NAMALWA (cell line): ENCODE measurements at places on chromosomes 6 and 20.

- DNase-seq = no peak
These were observed 45.3 kb upstream of the DSN1 start for GRCh38 chr20:36818861-36819260.

DNA sequence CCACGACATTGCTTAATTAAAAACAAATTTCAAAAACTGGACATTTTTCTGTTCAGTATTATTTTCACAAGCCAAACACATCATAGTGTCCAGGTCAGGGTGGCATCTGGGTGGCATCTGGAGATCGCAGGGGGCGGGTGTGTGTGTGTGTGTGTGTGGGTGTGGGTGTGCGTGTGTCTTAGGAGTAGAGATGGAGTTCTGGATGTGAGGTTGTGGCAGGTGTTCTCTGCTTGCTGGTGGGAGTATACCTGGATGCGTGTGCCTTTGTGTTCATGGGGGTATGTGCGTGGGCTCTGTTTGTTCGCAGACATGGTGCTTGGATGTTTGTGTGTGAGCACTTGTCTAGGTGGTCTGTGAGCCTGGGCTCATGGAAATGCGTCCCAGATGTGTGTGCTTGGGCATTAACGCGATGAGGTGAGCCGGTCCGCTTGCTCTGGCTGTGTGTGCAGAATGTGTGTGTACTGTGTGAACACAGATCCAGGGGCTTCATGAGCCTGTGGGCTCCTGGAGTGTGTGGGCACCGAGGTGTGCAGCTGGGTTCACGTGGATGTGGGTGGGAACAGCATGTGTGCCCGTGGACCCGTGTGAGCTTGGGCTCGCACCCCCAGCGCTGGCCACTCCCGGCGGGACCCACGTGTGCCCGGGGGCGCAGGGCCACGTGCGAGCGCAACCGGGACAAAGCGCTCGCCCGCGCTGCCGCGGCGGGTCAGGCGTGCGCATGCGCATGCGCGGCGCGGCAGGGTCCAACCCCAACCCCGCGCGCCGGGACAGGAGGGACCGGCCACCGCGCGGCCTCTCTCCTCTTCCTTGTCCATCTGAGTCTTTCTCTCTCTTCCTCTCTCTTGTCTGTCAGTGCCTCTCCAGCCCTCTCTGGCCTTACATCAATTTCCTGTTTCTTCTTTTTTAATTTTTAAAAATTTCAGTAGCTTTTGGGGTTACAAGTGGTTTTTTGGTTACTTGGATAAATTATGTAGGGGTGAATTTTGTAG, 60.4 kb downstream of the SRC start:
- DNase-seq = peak; percentile 57

DNA sequence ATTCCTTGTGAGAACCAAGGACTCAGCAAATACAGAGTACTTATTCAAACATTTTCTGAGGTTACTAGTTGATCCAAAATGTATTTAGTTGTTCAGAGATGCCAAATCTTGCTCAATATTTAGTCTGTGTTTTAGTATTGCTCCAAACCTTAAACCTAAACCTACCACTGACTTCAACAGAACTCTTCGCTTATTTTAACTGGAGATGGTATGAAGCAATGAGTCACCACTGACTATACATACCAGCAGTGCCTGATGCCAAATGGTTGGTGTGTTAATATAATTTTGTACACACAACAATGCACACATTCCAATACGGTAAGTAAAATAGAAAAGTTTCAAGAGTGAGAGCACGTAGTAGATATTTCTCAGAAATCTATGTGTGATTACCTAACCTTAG, 1.9 kb upstream of the SPTLC3 start:
- DNase-seq = no peak

GRCh38 chr6:149439626-149440025, 39.6 kb downstream of the SUMO4 start:
- no peak for DNase-seq

DNA sequence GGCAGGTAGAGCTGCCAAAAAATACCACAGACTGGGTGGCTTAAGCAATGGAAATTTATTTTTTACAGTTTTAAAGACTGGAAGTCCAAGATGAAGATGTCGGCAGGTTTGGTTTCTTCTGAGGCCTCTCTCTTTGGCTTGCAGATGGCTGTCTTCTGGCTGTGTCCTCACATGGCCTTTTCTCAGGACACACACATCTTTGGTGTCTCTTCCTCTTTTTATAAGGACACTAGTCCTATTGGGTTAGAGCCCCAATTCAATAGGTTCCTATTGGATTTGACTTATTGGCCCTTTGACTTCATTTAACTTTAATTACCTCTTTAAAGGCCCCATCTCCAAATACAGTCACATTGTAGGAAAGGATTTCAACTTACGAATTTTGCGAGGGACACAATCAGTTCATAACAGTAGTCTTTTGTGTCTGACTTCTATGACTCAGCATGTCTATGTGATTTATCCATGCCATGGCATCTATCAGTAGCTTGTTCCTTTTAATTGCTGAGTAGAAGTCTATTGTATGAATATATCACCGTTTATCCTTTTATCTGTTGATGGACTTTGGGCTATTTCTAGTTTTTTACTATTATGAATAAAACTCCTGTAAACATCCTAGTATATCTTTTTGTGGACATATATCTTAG, 11.0 kb upstream of the TCP11 start:
- no peak for DNase-seq

DNA sequence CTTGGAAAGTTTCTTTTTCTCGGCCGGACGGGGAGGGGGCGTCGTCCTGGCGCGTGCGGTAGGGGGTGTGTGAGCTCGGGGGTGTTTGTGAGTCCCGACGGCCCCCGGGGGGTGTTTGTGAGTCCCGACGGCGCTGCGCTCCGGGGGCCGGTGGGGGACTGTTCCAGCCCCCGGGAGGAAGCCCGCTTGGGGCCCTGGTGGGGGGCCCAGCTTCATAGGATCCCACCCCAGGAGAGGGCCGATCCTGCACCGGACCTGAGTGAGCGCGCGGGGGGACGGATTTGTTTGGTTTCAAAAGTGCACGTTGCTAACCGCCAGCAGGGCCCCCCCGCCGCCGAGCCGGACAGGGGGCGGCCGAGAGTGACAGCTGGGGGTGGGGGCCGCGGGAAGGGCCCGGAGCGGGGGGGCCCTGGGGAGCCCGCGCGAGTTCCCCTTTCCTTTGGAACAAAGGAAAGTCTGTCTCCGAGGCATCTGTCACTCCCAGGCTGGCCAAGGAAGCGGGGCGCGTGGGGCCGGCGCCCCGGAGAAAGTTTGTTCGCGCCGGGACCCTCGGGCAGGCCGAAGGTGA, 485 bp downstream of the TGIF2 start:
- peak; percentile 54 for DNase-seq

GRCh38 chr6:80249897-80250296, 143.4 kb downstream of the BCKDHB start:
- DNase-seq = no peak

DNA sequence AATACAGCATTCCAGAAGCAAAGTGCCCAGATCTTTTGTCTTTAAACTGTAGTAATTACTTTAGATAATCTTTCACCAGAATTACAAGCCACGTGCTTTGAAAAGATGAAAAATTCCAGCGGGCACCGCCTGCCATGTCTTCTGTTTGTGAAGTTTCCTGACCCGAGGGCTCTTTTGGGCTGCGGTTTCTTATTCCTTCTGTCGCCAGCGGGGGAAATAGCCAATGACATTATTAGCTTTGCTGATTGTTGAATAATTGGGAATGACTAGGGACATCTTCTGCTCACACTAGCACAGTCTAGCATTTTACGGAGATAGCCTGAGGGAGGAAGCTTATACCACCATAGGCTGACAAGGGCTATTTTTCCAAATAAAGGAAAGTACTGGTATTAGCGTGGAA, 124.7 kb downstream of the SAMD5 start:
- DNase-seq = no peak

DNA sequence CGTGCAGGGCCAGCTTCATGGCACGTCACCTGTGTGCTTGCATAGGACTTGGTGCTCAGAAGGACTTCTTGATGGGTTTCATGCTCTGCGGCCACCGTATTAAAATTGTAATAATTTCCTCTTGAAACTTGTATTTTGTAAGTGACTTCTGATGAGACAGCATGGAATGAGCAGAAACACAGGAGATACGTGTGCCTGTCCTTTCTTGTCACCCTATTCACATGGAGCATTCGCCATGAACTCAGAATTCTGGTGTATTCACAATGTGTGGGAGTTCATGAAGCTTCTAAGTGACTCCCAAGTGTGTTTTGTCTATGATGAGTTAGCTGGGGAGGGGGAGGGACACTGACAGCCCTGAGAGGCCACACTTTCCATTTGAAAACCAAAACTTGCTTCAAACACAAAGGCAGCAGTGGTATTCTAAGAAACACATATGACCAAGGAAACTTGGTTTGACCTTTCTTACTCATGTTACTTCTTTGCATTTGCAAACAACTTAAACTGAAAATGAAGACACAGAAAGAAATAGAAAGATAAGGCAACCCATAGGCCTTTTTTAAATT, 92.1 kb upstream of the NEDD9 start:
- DNase-seq = no peak

- no peak for DNase-seq
These were observed 62.4 kb upstream of the QKI start for GRCh38 chr6:163352011-163352685.

GRCh38 chr6:105759946-105760345, 326.2 kb upstream of the PRDM1 start:
- no peak for DNase-seq

DNA sequence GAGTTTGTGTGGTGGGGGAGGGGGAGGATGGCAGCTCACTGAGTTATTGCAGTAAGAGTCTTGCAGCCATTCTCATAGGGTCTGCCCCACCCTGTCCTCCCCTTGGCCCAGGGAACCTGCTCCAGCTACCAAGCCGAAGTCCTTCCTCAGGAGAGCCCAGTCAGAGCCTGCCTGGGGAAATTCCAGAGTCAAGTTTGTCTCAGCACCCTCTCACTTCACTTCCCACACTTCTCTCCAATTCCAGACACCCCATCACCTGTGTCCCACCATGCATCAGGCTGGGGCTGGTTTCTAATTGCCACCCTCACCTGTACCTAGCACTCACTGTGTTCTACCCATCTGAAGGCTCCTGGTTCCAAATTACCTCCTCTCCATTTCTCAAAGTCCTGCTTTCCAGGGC, 10.3 kb upstream of the SLC22A16 start:
- no peak for DNase-seq

GRCh38 chr6:30670760-30671527, 1.9 kb downstream of the DHX16 start:
- DNase-seq = peak; percentile 37

GRCh38 chr20:33914919-33915318, 78.8 kb upstream of the RALY start:
- peak; percentile 70 for DNase-seq

DNA sequence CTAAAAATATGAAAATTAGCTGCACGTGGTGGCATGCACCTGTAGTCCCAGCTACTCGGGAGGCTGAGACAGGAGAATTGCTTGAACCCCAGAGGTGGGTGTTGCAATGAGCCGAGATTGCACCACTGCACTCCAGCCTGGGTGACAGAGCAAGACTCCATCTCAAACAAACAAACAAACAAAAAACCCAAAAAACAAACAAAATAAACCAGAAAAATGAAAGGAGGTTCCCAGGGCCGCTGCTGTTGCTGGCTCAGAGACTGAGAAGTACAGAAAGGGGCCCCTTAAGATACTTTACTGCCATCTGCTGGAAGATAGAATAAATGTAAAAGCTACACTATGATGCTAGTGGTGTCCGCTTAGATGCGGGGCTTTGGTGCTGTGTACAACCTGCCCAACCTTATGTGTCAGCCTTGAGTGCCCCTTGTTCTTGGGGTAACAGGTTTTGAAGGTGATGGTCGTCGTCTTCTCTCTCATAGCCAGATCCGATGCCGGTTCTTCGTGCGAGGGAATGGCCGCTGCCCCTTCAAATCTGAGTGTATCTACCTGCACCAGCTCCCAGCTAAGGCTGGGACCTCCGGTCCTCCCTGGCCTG, 2.8 kb upstream of the FANCE start:
- DNase-seq = peak; percentile 87

GRCh38 chr6:70231311-70231710, 71.6 kb downstream of the COL9A1 start:
- no peak for DNase-seq

GRCh38 chr6:119170447-119171087, 92.1 kb upstream of the FAM184A start:
- DNase-seq = no peak

DNA sequence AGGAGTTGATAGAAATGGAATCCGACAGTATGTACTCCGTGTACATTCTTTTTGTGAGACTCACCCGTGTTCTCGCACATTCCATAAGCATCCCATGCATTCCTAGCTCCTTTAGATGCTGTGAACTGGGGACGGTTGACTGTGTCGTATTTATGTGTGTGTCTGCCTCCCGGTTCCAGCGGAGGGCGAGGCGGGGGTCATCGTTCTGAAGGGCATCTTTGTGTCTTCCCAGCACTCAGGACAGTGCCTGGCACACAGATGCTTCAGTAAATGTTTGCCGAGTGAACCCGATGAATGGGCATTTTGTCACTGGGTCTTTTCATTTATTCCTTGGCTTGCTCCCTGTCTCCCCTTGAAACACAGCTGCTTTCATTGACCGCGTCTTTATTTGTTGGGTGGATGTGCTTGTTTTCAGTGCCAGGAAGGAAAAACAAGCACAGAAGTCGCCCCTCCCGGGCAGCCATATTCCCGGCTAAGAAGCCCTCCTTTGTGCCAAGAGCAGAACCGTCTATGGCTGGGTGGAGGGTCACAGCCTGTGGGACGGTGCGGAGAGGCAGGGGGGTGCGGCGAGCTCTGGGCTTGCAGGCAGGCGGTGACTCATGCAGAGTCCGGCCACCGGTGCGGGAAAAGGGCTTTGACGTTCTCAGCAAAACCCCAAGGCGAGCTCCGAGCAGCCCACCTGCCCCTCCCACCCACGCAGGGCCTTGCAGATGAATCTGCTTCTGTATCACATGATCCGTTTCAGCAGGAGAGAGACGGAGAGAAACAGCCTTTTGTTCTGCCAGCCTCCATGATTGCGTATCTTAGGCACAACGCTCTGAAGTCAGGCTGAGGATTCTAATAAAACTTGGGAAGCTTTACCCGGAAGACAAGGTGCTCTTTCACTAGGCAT, 11.2 kb upstream of the PSMG4 start:
- no peak for DNase-seq

DNA sequence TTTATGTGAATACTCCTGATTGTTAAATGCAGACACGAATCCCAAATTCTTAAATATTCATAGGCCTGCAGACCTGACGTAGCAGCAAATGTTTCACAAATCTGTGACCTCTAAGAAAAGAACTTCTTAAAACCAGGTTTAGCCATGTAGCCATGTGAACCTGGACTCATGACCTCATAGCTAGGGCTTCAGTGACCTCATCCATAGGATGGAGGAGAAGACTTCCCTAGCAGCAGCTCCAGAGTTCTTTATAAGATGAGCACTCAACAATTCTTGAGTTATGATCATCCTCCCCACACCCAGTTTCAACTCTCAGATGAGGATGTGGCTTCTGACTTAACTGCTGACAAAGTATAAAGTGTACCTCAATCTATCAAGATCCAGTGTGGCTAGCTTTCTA, 45.8 kb upstream of the TCF21 start:
- no peak for DNase-seq

GRCh38 chr6:36374972-36375371, 12.5 kb downstream of the ETV7 start:
- no peak for DNase-seq
